Hair follicle dermal papilla cell (primary cell): ENCODE measurements at places on chromosomes 5 and 9. TPM values are rescaled to one million over a fixed set of nuclear protein-coding genes. Genes with fewer than 3 reads are reported as not detected.

The SKP2 gene
- 105 and 108 TPM in 2 replicates for total RNA-seq

The GFI1B gene
- total RNA-seq = not detected in 2 replicates

The TERT gene
- total RNA-seq = not detected in 2 replicates

The SPATA31C1 gene
- total RNA-seq = not detected in 2 replicates

The STKLD1 gene
- total RNA-seq = 0.61 and 1.3 TPM in 2 replicates

The PROP1 gene
- total RNA-seq = not detected in 2 replicates
